Activated naive CD4-positive, alpha-beta T cell treated with anti-CD3 and anti-CD28 coated beads, Interleukin-2, amount 50 U/mL, for 16 hours (primary cell): ENCODE measurements at places on chromosomes 2 and 18.

DNA sequence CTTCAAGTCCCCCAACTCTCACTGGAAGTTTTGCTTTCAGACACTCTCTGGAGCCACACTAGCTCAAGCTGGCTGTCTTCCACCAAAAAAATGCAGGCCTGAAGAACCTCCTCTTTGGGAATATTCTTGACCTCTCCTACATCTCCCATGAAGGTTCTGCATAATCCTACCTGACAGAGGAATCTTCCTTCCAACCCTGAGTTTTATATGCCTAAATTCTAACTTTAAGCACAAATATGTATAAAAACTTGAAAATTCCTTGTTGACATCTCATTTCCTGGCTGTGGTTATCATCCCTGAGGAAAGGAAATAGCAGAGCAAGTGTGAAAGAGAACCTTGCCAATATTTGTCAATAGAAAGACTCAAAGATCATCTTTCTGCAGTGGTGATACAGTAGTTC is 249.0 kb downstream of the LPIN1 start:
- DNase-seq = no peak

- no peak for DNase-seq
Observed at GRCh38 chr2:210913461-210913860, 357.1 kb downstream of the CPS1 start.

DNA sequence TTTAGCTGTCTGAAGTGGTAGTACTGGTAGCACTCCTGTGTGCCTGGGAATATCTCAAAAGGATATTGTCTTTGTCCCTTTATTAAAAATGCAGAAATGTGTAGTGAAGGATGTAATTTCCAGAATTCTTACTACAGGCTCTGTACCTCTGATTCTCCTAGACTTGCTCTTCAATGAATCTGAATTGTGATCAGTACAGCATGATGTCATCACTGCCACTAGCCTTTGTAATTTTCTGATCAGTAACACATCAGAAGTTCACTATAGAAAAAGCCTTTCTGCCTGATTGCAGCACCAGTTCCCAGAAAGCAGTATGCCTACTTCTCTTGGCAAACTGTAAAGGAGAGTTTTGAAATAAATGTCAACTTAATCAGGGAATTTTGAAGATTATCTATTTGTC is 29.2 kb upstream of the OTOF start:
- no peak for DNase-seq

DNA sequence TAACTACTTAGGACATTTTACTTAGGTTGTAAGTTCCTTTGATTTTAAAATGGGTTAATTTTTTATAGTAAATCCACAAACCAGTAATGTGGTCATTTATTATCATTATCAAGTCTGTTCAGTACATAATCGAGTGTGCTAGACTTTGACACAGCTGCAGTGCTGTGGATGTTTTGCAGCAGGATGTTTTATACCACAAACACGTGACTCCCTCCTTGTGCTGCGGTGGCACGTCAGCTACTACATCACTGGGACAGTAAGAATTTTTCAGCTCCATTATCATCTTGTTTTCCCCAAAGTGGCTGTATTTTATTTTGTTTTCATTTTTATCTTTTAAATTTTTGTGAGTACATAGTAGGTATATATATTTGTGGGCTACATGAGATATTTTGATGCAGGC is 70.0 kb downstream of the ATP9B start:
- DNase-seq = no peak

GRCh38 chr2:1453561-1453960 is 40.3 kb downstream of the TPO start:
- no peak for DNase-seq

GRCh38 chr2:179020156-179020750 is 29.7 kb downstream of the CCDC141 start:
- peak; percentile 57 for DNase-seq

GRCh38 chr2:106572541-106573450 is 85.6 kb downstream of the CD8B2 start:
- no peak for DNase-seq

DNA sequence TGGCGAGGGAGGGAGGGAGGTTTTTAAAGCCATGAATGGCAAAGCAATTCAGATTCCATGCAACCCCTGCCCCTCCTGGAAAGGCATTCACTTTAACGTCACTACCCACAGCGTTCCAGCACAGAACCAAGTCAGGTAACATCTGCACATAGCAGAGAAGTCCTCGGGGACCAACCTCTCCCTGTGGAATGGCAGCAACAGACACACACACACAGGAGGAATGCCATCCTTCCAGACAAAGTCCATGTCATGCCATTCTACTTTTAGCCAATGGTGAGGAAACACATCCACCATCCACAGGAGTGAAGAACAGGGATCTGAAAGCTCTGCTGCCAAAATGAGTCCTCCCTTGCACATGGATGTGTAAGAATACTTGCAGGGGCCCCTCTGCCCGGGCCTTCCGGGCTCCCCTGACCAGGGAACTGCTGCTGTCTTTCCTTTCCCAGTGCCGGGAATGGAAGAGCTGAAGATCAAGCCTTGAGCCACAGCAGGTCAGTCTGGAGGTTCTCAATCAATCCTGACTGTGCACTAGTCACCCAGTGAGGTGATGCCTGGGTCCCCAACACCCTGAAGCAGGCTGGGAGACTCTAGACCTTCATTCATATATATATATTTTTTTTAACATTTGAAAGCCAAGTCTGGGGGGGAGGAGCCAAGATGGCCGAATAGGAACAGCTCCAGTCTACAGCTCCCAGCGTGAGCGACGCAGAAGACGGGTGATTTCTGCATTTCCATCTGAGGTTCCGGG is 63.7 kb downstream of the UXS1 start:
- no peak for DNase-seq

DNA sequence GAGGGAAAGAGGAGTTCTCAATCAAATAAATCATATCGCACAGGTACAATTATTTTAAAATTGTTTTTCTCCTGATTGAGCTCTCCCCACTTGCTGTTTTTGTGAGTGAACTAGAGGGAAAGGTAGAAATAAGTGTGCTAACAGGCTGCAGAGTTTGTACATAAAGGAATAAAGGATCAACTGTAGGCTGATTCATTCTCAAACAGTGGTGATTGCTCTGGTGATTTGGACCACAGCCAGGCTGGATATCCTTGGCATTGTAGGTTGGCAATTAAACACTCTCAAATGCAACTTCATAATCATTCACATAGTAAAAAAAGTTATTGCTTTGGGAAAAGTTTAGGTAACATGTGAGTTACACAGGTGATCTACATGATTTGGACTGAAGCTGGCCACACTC is 29.8 kb downstream of the LRP1B start:
- no peak for DNase-seq
